ENCODE measurements at places on chromosomes 12 and 14.

- no peak for DNase-seq
Measured at GRCh38 chr12:106160915-106161314, 22.2 kb upstream of the NUAK1 start.

- no peak for DNase-seq
Measured at GRCh38 chr12:70467918-70468733, 102.0 kb downstream of the KCNMB4 start.

DNA sequence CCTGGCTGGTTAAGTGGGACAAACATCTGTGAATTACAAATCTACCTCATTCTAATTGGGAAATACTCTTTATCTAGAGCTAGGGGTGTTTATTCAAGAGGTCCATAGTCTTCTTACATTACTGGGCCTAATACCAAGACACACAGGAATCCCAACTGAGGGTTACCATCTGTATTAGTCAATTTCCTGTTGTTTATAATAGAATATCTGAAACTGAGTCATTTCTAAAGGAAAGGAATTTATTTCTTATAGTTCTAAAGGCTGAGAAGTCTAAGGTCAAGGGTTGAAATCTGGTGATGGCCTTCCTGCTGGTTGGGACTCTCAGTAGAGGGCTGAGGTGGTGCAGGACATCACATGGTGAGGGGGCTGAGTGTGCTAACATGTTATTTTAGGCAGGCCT is 36.0 kb downstream of the RTRAF start:
- DNase-seq, result peak; percentile 88

- DNase-seq, result no peak
Measured at GRCh38 chr14:101097109-101097793, 193.7 kb upstream of the RTL1 start.

DNA sequence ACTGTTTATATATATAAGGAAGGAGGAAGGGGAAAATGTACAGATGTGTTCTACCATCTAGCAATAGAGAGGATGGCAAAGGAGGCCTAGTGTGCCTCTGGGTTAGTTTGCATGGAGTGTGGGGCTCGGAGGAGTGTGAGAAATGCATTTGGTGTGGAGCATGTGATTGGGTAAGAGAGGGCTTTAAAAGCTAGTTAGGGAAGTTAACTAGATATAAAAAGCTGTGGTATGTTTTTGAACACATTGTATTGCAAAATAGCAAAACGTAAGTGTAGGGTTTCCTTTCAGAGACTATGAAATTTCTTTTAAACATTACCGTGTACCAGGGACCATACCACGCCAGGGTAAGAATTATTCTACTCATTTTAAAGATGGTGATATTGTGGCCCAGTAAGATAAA is 53.3 kb upstream of the STXBP6 start:
- no peak for DNase-seq

All from BJ (cell line).